ENCODE measurements at places on chromosomes 4 and X.

- DNase-seq: no peak
Observed at GRCh38 chr4:144288011-144288903, 147.7 kb upstream of the GYPA start.

DNA sequence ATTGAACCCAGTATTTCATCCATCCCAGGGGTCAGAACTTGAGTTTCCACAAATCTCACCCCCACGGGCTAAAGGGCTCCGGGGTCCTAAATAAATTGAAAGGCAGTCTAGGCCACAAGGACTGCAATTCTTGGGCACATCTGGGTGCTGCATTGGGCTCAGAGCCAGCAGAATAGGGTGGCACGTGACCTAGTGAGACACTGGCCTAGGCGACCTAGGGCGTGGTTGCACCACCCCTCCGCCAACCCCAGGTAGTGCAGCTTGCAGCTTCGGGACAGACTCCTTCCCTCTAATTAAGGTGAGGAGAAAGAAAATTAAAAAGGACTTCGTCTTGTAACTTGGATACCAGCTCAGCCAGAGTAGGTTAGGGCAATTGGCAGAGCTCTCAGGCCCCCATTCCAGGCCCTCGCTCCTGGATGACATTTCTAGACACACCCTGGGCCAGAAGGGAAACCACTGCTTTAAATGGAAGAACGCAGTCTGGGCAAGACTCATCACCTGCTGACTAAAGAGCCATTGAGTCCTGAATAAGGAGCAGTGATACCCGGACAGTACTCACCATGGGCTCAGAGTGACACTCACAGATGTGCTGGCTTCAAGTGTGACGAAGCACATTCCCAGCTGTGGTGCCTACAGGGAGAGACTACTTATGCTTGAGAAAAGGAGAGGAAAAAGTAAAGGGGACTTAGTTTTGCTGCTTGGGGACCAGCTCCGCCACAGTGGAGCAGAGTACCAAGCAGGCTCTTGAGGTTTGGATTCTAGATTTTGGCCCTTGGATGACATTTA lies 735.4 kb downstream of the FSTL5 start:
- DNase-seq: no peak

GRCh38 chrX:72254816-72255215 lies 16.0 kb upstream of the ERCC6L start:
- DNase-seq: no peak

GRCh38 chrX:54452920-54453319 lies 12.7 kb downstream of the TSR2 start:
- DNase-seq: peak; percentile 25

DNA sequence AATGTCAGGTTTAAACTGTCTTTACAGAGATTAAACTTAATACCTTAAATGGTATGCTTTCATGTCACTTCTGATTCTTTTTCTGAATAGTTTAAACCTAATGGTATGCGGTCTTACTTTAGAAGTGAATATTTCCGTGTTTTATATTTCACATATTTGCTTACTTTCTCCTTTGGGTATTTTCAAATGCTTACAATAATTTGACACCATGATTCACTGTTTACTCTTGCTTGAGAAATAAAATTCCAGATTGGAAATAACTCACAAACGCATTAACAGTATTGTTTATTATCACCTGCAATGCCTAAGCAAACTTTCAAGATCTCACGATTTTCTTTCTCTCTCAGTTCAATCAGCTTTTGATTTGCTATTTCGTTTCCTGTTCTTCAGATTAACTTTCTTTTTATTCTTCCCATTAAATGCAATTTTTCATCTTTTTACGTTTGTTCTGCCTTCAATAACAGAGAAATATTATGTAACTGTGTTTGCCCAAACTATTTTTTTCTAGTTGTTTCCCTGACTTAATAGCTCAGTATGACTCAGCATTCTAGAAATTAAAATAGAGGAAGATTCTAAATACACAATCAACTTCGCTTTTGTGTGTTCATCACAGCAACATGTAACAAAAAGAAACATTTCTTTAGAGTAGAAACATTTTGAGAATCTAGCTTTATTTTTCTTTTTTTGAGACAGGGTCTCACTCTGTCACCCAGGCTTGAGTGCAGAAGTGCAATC lies 955.5 kb upstream of the PRKX start:
- DNase-seq: no peak

GRCh38 chrX:110331444-110332030 lies 13.7 kb upstream of the AMMECR1 start:
- DNase-seq: no peak

DNA sequence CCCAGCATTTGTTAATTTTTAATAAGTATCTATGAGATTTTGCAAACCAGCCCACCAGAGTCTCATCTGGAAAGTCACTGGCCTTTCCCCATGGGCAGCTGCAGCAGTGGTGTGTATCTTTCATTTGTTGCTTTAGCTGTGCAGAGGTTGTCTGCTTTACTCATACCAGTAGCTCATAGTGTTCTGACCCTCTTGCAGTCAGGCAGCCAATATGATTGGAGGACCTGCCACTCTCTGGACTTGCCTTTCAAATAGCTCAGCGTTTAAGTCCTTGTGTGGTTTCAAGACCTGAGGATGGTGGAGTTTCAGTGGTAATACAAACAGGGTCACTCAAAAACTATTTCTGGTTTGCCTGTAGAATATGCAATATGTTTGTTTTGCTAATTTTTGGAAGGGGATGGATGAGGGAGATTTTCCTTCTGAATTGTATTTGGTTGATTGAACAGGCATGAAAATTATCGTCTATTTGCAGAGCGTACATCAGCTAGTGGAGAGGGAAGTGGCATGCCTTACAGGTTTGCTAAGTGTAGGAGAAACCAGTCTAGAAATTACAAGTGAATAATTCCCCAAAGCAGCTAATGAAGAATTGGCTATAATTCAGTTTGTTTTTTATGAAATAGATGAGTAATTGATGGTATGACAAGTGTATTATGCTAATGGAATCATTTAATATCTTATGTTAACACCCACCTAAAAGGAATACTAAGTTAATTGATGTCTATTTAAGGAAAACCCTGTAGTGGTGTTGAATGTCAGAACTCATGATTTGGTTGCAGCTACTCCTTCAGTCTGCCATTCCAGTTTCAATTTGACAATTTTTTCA lies 8.9 kb downstream of the POLA1 start:
- no peak for DNase-seq

- DNase-seq: peak; percentile 62
Observed at GRCh38 chrX:68895341-68895755, 66.5 kb downstream of the EFNB1 start.

- DNase-seq: no peak
Observed at GRCh38 chr4:140097572-140097971, 56.4 kb downstream of the MAML3 start.

DNA sequence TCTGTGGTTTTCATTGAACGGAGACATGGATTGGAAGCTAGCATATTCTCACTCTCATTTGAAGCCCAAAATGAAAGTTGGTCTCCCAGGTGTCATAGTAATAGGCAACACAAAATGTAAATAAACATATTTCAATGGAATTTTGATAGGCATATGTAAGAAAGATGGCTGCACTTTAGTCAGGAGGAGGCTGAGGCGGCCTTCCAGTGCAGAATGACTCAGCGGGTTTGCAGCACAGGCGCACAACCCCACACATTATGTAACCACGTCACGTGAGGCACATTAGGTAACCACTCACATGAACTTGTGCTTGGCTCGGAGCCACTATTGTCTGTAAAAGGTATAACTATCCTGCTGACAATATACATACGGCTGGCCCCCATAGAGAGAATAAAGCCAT lies 381.7 kb downstream of the GPAT3 start:
- peak; percentile 16 for DNase-seq

DNA sequence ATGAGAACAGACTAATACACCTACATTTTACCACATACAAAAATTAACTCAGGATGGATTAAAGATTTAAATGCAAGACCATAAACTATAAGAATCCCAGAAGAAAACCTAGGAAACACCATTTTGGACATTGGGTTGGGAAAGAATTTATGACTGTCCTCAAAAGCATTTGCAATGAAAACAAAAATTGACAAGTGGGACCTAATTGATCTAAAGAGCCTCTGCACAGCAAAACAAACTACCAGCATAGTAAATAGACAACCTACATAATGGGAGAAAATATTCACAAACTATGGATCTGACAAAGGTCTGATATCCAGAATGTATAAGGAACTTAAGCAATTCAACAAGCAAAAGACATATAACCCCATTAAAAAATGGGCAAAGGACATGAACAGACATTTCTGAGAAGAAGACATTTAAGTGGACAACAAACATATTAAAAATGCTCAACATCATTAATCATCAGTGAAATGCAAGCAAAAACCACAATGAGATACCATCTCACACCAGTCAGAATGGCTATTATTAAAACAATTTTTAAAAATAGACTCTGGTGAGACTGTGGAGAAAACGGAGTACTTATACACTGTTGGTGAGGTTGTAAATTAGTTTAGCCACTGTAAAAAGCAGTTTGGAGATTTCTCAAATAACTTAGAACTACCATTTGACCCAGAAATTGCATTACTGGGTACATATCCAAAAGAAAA lies 221.7 kb upstream of the DIPK2B start:
- DNase-seq: no peak

DNA sequence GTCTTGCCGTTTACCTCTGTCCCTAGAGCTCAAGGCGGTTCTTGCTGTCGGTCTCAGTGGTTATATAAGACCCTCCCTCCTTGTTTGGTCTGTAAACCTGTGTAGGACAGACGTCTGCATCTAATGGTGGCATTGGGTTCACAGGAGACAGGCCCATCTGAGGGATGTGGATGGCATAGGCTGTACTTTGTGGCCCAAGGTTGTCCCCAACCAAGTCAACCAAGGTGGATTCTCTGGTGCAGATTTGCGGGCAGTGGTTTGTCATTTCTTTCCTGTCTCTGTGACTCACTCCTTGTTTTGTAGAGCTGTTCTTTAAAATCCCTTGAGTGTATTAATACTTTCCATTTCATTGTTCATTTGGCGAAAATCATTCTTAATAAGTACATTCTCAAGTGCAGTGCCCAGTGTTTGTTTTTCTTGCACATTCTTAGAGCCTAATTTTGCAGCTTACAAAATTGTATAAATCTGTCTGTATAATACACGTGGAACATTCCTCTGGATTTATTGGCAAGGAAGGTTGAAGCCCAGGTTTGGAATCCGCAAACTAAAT lies 68.0 kb upstream of the TLR2 start:
- DNase-seq: no peak

DNA sequence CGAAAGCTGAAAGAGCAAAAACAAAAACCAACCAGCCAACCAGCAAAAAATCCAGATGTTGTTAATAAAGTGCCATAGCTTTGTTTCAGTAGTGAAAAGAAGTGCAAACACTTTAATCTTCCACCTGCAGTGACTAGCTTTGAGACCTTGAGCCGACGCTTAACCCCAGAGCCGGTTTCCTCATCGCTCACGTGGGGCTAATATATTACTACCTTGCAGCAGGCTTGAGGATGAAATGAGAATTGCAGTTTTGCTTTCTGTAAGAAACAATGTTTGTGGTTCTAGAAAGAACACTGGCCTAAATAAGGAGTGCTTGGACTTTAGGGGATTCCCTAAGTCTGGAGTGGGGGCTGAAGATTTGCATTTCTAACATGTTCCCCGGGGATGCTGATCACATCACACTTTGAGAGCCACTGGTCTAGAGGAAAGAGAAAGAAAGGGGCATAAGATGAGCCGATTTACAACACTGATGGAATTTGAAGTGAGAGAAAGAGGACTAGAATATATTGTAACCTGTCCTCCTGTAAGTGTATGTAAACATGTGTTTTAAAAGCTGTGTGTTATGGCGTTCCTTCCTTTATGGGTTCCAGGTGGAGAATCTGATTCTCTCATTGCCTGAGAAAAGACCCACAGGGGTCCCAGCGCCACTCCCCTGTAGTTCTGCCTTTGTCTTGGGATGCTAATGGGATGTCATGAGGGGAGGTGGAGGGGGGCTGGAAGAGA lies 1.4 kb downstream of the FGF2 start:
- peak; percentile 59 for DNase-seq

GRCh38 chr4:135277068-135277979 lies 1075.7 kb upstream of the PABPC4L start:
- DNase-seq: no peak

GRCh38 chr4:144338148-144338547 lies 197.6 kb upstream of the GYPA start:
- peak; percentile 73 for DNase-seq

GRCh38 chr4:57080781-57081650 lies 29.2 kb downstream of the IGFBP7 start:
- DNase-seq: no peak

DNA sequence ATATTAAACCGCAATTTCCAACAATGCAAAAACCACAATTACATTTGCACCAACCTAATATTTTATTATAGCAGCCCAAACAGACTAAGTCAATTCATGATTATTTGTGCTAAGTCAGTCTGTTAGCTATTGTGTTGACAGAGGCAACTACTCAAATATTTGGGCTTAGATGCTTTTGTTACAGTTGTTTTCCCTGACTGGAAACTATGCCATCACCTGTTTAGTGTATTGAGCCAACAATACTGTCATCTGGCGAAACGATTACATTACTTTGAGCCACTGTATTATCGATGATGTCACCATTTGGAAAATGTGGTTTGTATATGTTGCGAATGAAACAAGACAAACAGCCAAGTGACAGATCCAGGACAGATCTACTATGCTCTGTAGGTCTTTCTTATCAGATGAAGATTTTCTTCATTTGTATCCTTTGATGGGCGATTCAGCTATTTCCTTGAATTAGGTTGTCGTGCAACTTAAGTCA lies 38.7 kb upstream of the INTS6L start:
- no peak for DNase-seq

- no peak for DNase-seq
Observed at GRCh38 chrX:133054761-133055405, 42.0 kb downstream of the USP26 start.

- no peak for DNase-seq
Observed at GRCh38 chr4:183635321-183635720, 23.7 kb downstream of the RWDD4 start.

GRCh38 chr4:151302432-151302831 lies 23.0 kb downstream of the SH3D19 start:
- no peak for DNase-seq

DNA sequence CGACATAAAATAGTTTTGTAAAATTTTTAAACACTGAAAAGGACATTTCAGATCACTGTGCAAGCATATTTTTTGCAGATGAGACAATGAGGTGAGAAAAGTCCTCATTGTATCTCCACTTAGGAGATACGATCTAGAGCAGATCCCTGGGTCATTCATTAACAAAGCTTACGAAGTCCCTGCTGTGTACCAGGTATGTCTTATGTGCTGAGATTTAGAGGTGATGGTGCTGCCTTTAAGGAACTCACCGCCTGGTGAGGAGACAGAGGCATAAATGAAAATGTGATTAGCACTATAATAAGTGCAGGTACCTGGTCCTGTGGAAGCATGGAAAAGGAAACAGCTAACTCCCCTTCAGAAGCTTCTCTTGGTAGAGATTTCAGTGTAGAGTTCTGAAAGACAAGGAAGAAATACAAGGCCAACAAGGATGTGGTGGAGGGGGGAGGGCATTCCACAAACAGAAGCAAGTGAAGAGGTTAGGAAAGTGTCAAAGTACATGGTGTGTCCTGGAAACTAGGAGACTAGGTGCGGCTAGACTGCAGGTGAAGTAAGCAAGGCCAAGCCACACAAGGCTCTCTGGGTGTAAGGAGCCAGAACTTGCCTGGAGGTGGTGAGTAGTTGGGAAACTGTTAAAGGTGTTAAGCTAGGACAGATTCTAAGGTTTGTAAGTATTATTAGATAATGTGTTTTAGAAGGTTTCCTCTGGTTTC lies 1.5 kb upstream of the NDNF start:
- DNase-seq: no peak

Measured in hematopoietic multipotent progenitor cell treated with erythropoietin and hydrocortisone succinate and interleukin-3 and kit ligand, for 6 days (in vitro differentiated cells).